ENCODE measurements at places on chromosomes 2 and 18. TPM values are rescaled to one million over a fixed set of nuclear protein-coding genes. Genes with fewer than 3 reads are reported as not detected.
A peak's percentile ranks its signal among the peaks of the same experiment; 100 is the strongest.

DNA sequence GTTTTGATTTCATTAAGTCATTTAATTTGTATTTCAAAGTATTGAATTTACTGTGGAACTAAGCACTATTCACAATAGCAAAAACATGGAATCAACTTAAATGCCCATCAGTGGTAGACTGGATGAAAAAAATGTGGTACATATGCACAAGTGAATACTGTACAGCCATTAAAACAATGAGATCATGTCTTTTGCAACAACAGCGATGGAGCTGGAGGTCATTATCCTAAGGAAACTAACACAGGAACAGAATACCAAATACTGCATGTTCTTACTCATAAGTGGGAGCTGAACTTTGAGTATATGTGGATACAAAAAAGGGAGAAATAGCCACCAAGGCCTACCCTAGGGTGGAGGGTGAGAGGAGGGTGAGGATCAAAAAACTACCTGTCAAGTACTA lies 164.4 kb downstream of the BABAM2 start:
- H3K4me3 ChIP-seq: no peak overlapping the region
- H3K27ac ChIP-seq: no peak overlapping the region
- no peaks in the 10 kb centered on the region for H3K27me3 ChIP-seq
- H3K4me1 ChIP-seq: no peaks in the 10 kb centered on the region
- DNase-seq: no peak

DNA sequence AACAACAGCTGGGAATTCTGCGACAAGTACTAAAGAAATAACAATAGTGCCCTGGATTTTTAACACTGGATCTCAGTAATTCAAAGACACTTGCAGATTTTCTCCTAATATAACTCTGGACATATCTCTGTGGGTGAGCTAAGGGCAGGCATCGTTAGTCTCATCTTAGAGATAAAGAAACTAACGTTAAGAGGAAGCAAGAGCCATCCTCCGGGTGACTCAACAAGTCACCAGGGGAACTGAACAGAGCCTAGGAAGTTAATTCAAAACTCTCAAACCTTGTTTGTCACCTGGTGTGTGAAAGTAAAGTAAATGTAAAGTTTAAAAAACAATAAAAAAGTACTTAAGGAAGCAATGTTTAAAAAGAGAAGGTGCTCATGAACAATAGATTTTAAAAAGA lies 41.6 kb upstream of the NRP2 start:
- H3K36me3 ChIP-seq: no peaks in the 10 kb centered on the region
- no peak for DNase-seq
- H3K4me1 ChIP-seq: no peaks in the 10 kb centered on the region
- no peak overlapping the region for H3K4me3 ChIP-seq
- H3K27me3 ChIP-seq: no peaks in the 10 kb centered on the region

DNA sequence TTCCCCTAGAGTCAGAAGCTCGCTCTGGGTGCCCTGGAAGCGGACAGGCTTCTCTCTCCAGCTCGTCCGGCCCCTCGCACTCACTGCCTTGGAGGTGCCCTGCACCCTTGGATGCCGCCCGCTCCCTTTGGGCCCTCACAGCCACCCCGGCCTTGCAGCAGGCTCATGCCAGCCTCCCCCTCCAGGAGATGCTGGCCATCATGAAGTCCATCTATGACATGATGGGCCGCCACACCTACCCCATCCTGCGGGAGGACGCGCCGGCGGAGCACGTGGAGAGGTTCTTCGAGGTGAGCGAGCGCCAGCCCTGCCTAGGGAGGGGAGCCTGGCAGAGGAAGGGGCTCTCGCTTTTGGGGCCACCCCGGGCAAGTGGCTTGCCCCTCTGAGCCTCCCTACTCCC lies 20.3 kb upstream of the FAHD2A start:
- H3K27me3 ChIP-seq: peaks cover 25% of the 10 kb centered on the region
- DNase-seq: no peak
- H3K36me3 ChIP-seq: peaks cover 6% of the 10 kb centered on the region
- no peak overlapping the region for H3K4me3 ChIP-seq

The STRN gene
- total RNA-seq: 25.4 TPM

The PAX8 gene
- 1.2 TPM for total RNA-seq

DNA sequence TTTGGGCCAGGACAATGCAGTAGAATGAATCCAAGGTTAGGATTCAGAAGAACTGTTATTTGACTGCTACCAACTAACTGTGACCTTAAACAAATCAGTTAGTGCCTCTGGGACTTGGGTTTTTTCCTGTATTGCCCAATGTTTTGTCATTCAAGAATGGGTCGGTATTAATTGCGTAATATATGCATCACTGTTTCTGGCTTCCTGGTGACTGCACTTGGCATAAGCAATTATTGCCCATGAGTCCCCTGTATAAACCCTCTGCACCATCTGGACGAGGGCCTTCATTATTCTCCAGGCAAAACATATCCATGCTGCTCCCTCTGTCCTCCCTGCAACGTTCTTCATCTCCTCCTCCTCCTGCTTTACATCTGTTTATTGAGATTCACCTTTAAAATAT lies 255.8 kb upstream of the LRRTM1 start:
- no peaks in the 10 kb centered on the region for H3K27me3 ChIP-seq
- no peak overlapping the region for H3K4me3 ChIP-seq
- H3K36me3 ChIP-seq: no peaks in the 10 kb centered on the region
- DNase-seq: no peak
- no peak overlapping the region for H3K27ac ChIP-seq

The AGBL5 gene
- total RNA-seq: 18.6 TPM

DNA sequence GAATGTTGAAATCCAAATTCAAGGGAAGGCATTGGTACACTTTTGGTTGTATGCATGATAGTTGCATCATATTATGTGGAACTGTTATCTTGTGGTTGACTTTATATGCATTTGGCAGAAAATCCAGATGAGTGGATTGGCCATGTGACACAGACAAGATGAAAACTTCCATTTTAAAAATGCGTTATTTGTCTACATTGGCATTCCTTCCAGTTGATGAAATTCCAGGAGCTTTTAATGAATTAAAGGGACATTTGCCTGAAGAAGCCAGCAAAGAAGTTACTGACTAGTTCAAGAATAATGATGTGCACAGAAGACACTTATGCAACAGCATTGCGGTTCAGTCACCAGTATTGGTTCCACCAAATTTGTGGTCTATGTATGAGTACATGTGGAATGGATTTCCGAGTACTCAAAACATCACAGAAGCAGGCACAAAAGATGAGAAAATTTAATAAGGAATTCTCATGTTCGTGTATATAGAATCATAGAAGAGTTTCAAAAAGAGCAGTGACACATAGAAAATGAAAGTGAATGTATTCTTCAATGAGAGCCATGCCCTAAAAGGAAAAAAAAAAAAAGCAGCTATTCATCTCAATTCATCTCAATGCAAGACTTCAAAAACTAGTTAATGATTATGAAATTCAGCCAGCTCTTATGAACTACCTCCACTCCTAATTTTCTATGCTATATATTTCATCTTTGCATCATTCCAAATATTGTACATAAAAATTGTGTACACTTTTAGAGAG lies 232.1 kb downstream of the RBM43 start:
- peak overlapping the region; percentile 40 for H3K27ac ChIP-seq
- no peak for DNase-seq
- no peaks in the 10 kb centered on the region for H3K4me1 ChIP-seq
- no peaks in the 10 kb centered on the region for H3K27me3 ChIP-seq
- H3K36me3 ChIP-seq: no peaks in the 10 kb centered on the region

GRCh38 chr2:190415794-190416775 lies 7.9 kb downstream of the MFSD6 start:
- peaks cover 39% of the 10 kb centered on the region for H3K4me1 ChIP-seq
- no peaks in the 10 kb centered on the region for H3K27me3 ChIP-seq
- H3K4me3 ChIP-seq: no peak overlapping the region
- H3K36me3 ChIP-seq: no peaks in the 10 kb centered on the region

DNA sequence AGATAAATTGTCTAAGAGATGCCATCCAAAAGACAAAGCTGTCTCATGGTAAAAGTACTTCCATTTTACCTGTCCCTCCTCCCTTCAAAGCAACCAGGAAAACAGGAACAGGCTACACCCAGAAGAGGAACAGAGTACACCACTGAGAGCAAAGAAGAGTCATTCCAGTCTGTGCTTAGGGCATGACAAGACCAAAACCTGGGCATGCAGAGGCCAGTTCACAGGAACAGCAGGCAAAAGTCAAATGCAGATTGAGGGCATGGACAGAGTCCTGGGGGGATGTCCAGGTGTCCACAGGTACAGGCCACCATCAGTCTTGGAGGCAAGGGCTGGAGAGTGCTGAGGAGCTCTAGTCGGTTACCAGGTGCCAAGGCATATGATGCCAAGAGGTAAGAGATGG lies 23.7 kb downstream of the PLEK start:
- peaks cover 9% of the 10 kb centered on the region for H3K36me3 ChIP-seq
- H3K4me3 ChIP-seq: no peak overlapping the region
- H3K27ac ChIP-seq: peak overlapping the region; percentile 84
- H3K27me3 ChIP-seq: no peaks in the 10 kb centered on the region
- DNase-seq: peak; percentile 58

- no peaks in the 10 kb centered on the region for H3K4me1 ChIP-seq
- no peak overlapping the region for H3K27ac ChIP-seq
- H3K4me3 ChIP-seq: no peak overlapping the region
- no peaks in the 10 kb centered on the region for H3K36me3 ChIP-seq
- no peaks in the 10 kb centered on the region for H3K27me3 ChIP-seq
Observed at GRCh38 chr2:190911813-190912212, 31.2 kb downstream of the GLS start.

GRCh38 chr2:149648282-149649030 lies 60.9 kb upstream of the MMADHC start:
- H3K4me3 ChIP-seq: no peak overlapping the region
- H3K27ac ChIP-seq: peak overlapping the region; percentile 26
- no peaks in the 10 kb centered on the region for H3K36me3 ChIP-seq
- H3K27me3 ChIP-seq: no peaks in the 10 kb centered on the region

GRCh38 chr2:101998896-101999789 lies 7.4 kb downstream of the IL1R2 start:
- H3K27ac ChIP-seq: no peak overlapping the region
- peak overlapping the region; percentile 0 for H3K4me3 ChIP-seq
- H3K4me1 ChIP-seq: no peaks in the 10 kb centered on the region
- no peaks in the 10 kb centered on the region for H3K27me3 ChIP-seq

- H3K27ac ChIP-seq: no peak overlapping the region
- H3K36me3 ChIP-seq: no peaks in the 10 kb centered on the region
- H3K27me3 ChIP-seq: no peaks in the 10 kb centered on the region
- DNase-seq: no peak
- no peak overlapping the region for H3K4me3 ChIP-seq
- H3K4me1 ChIP-seq: peaks cover 11% of the 10 kb centered on the region
Observed at GRCh38 chr2:9812945-9813311, 30.3 kb upstream of the TAF1B start.

DNA sequence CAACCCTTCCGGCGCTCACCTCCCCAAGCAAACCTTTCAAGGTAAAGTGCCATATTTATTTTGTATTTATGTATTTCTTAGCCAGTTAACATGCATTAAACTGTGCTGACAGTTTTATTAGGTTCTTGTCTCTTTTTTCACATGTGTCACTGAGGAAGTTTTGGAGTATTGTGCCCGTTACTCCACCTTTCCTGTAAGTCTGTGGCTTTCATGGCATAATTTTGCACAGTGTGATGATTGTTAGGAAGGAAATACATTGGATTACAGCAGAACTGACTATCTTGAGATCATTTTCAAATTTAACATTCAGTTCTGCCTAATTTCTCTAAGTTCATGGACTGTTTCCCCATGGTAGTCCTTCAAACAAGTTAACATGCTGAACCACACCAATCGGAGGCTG lies 67.7 kb downstream of the COLEC12 start:
- H3K27ac ChIP-seq: no peak overlapping the region
- no peak overlapping the region for H3K4me3 ChIP-seq
- DNase-seq: no peak
- no peaks in the 10 kb centered on the region for H3K36me3 ChIP-seq
- no peaks in the 10 kb centered on the region for H3K27me3 ChIP-seq

DNA sequence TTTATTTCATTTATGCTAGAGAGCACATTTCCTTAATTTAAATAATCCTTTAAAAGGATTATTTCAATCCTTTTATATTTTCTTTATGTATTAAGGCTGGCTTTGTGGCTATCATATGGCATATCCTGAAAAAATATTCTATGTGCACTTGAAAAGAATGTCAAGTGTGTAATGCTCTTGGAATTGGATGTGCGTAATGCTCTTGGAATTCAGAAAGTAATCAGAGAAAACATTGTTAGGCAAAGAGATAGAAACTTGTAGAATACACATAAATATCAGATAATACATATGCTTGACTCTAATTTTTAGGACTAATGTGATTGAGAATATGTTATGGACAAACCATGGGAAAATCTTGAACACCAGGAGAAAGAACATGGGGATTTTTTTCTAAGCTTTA lies 197.5 kb upstream of the COL3A1 start:
- H3K27ac ChIP-seq: no peak overlapping the region
- no peaks in the 10 kb centered on the region for H3K4me1 ChIP-seq
- no peak for DNase-seq
- no peaks in the 10 kb centered on the region for H3K36me3 ChIP-seq
- no peaks in the 10 kb centered on the region for H3K27me3 ChIP-seq

DNA sequence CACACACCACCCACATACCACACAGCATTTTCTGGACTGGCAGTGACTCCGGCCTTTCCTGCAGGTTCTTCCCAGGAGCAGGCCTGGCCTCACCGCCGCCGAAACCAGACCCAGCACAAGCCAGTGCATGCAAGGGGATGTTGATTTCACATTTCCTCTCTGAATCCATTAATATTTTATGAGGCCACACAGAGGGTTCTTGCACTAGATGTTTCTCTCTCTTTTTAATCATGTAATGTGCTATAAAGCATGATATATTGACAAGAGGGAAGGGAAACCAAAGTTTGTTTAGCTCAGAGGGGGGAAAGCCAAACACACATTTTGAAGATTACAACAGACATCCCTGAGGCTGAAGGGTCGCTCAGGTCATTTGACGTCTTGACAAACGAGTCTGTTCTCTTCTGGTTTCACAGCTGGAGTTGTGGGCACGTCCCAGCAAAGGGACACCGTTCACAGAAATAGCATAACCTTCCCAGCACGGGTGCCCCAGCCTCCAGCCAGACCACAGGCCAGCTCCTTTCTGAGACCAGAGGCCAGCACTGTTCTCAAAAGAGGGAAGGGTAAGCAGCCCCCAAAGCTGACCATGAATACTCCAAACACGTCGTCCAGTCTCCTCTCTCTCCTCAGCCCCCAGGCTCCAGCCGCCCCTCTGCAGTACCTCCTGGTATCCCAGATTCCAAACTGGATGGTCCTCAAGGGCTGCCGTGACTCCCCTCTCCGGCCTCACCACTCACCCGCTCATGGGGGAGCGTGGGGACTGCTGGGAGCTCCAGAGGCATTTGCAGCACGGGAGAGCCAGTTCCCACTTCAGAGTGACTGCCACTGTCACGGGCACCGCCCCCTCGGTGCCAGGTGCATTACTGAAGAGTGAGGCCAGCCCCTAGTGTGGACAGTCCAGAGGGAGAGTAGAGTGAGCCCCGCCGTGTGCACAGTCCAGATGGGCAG lies 340.3 kb upstream of the SALL3 start:
- no peak overlapping the region for H3K27ac ChIP-seq
- no peak overlapping the region for H3K4me3 ChIP-seq

The TEKT4 gene
- total RNA-seq: not detected

DNA sequence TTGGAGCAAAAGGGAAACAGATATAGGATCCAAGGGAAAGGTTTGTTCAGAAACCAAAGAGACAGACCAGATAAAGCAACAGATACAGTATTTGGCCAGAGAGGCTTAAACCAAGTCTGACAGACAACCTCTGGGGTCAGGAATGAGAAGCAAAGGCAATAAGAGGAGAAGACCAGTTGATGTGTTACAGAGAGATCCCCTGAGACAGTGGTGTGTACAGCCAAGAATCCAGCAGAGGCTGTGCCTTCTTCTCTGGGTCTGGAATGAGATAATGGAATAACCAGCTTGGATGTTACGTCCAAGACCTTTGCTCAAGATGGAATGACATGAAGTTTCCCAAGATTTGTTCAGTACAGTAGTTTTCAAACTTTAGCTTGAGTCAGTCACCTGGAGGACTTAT lies 61.1 kb downstream of the MDH1 start:
- H3K27me3 ChIP-seq: no peaks in the 10 kb centered on the region
- no peak overlapping the region for H3K27ac ChIP-seq
- no peaks in the 10 kb centered on the region for H3K36me3 ChIP-seq
- no peak for DNase-seq

The RUFY4 gene
- 4.5 TPM for total RNA-seq

All from spleen (tissue), 13 donors.